NCI-H1417 (cell line): ENCODE measurements at places on chromosomes 4 and X.

- no peak for DNase-seq
Observed at GRCh38 chr4:5976431-5976830, 41.8 kb downstream of the C4orf50 start.

GRCh38 chr4:93203708-93204107, 624.8 kb upstream of the ATOH1 start:
- no peak for DNase-seq

DNA sequence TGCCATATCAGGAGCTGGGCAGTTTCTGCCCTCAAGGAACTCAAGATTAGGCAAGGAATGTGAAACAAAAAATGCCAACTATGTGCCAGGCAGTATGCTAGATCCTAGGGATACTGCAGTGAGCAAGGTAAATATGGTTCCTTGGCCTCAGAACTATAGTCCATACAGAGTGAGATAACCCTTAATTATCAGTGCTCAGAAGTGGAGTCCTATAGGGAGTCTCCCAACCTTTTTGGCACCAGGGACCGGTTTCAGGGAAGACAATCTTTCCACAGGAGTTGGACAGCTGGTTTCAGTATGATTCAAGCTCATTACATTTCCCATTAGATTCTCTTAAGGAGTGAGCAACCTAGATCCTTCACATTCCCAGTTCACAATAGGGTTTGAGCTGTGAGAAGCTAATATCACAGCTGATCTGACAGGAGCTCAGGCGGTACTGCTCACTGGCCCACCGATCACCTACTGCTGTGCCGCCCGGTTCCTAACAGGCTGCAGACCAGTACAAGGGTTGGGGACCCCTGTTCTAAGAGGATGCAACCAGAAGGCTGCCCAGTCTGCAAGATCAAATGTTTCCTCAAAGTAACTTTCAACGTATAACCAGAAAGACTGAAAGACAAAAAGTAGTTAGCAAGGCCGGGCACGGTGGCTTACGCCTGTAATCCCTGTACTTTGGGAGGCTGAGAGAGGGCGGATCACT, 1.7 kb upstream of the SRP72 start:
- no peak for DNase-seq

DNA sequence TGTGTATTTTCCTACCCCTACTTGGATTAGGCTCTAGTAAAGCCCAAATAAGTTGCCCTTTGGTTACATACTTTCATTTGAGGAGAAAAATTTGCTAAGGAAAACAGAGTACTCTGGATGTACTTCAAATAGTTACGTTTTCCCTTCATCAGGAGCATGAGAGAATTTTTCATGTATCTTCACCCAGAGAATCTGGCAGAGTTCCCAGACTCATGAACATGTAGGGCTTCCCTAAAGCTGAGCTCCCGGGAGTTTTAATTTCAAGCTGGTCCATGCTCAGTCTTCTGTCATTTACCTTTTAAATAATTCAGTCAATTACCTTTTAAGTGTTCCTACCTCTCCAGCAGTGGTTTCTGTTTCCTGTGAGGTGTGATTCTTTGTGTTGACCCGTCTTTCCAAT, 367.5 kb upstream of the GRID2 start:
- peak; percentile 53 for DNase-seq

GRCh38 chrX:154457491-154458115, 478 bp upstream of the PLXNA3 start:
- DNase-seq = peak; percentile 66

DNA sequence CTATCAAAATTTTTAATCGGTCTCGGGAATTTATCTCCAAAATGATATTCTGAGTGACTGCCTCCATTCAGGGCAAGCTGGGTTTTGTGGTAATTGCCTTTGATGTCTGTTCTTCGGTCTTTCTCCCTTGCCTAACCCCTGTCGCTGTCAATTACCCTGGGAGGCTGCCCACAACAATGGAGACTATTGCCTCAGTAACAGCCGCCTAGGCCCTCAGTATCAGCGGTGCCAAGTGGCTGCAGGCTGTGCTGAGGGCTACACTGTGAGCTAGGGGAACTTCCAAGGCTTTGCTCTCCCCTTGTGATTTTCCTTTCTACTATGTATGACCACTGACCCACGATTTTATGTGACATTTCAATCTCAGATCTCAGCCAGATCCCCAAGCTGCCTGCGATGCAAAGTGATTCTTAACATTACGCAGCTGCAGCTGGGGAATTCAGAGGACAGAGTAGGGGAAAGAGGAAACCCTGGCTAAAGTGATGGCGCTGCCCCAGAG, 36.3 kb upstream of the REST start:
- no peak for DNase-seq

DNA sequence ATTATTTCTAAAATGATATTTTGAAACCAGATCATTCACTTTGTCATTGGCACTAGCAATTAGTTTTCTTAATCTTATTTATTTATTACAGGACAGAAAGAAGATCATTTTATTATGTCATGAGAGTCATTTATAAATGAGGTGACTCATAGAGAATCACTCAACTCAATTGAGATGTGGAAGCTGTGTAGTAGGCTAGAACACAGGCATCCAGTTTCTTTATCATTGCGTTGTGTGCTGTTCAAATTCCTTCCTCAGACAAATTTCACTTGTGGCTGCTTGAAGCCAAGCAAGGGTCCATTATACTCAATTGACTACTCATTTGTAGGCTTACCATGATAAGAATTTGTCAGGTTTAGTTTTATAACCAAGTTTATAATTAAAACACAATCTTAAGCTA, 87.6 kb downstream of the MRPL1 start:
- DNase-seq = no peak

DNA sequence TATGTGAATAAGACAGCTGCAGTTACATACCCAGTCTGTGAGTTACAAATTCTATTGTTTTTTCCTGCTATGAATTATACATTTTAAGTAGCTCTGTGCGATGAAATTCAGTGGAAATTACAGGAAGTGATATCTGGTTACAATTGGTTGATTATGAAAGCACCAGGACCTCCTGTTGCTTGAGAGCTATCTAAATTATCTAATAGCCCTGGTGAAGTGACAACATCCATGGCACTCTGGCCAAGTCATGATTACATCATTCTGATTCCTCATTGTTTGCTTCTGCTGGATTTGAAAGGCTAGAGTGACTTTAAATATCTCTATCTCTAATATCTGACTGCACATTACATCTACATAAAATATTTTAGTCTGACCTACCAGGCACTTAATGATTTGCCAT, 515.0 kb downstream of the CFAP47 start:
- DNase-seq = peak; percentile 56

GRCh38 chr4:163755013-163755412, 260.5 kb downstream of the TMA16 start:
- DNase-seq = peak; percentile 59

DNA sequence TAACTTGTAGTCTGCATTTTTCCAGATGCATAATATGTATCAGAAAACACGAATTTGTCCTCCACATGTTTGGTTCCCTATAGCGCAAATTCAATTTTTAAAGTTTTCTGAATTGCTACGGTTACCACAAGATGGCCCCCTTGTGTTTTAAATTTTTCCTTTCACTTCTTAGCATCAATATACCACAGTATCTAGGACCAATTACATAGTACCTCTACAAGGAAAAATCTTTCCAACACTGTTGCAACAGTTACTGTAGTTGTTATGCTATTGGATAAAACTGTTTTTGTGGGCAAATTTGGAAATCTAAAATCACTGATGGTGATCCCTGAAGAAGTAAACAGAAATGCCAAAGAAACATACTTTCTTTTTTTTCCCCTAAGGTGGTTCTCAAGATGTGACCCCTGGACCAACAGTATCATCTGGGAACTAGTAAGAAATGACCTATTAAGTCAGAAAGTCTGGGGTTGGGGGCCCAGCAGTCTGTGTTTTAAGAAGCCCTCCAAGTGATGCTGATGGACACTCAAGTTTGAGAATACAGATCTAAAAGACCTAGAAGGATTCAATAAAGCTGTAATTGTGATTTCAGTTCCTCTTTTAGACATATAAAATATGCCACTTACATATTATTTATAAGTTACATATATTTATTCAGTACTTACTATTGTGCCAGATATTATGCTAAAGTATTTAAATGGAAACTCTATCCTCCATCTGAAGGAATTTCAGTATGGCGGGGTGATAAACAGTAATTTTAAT, 3.1 kb downstream of the ZGRF1 start:
- peak; percentile 7 for DNase-seq

GRCh38 chrX:42714981-42715700, 62.8 kb downstream of the PPP1R2C start:
- DNase-seq = no peak

GRCh38 chrX:133604801-133605200, 189.5 kb upstream of the GPC4 start:
- DNase-seq = no peak

DNA sequence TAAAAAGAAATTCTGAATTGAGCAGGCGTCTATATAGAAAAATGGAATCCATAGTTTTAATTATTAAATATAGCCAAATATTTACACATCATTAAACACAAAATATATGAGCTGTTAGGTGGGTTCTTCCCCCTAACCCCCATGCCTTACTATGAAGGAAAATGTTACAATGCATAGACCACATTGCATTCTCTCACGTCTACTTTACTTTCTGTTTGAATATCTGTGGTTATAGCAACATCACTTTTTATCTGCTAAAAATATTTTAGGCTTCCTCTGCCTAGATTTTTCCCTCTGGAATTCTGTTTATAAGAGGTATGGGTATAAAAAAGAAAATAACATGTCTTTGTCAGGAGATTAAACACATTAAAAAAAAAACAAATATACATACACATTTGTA, 73.1 kb downstream of the MAML3 start:
- DNase-seq = no peak

DNA sequence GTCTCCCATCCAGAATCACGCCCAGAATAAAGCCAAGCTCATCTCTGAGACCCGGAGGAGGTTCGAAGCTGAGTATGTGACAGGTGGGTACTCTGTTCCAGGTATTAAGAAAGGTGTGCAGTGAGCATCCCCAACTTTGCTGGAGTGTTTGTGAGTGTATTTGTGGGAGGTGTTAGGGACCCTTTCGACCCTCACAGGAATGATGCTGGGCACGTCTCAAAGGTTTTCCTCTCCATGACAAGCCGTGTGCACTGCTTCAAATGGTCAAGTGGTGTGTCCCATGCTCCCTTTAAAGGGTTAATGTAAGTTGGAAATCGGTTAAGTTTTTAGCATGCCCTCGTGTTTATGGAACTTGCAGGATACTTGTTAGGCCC, 442 bp downstream of the MOSPD2 start:
- no peak for DNase-seq

DNA sequence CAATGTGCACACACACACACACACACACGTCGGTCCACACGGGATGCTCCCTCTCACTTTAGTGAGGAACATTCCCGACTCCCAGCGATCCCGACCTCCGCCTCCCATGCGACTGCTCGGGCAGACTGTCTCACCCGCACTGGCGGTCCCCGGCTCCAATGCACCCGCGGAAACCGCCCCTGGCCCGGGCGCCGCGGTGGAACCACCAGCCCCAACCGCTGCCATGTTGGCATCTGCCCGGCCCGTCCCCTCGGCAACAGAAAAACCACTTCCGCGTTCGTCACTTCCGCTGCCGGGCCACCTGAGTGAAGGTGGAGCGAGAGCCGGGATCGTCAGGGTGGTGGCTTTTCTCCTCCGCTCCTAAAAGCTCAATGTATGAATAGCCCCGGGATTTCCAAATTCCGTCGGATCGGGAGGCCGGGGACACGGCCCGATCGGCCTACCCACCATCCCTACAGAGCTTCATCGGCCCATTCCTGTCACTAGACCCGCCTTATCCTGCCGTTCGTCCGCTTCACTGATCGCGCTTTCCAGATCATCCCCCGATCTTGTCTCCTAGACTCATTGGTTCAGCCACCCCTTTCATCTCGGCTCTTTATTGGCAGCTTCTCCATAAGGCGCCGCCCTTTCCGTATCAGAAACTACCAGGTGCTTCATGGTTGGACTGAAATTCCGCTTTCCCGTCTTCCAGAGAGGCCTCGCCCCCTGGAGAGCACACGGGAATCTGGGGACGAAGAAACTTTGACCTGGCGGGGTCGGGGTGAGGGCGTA, at the start of gene SLC35A2:
TSS of gene SLC35A2 (minus strand) at position 235 of the 771 bp plus-strand sequence. CDS start at position 225, 10 bp downstream.
- DNase-seq = peak; percentile 77

DNA sequence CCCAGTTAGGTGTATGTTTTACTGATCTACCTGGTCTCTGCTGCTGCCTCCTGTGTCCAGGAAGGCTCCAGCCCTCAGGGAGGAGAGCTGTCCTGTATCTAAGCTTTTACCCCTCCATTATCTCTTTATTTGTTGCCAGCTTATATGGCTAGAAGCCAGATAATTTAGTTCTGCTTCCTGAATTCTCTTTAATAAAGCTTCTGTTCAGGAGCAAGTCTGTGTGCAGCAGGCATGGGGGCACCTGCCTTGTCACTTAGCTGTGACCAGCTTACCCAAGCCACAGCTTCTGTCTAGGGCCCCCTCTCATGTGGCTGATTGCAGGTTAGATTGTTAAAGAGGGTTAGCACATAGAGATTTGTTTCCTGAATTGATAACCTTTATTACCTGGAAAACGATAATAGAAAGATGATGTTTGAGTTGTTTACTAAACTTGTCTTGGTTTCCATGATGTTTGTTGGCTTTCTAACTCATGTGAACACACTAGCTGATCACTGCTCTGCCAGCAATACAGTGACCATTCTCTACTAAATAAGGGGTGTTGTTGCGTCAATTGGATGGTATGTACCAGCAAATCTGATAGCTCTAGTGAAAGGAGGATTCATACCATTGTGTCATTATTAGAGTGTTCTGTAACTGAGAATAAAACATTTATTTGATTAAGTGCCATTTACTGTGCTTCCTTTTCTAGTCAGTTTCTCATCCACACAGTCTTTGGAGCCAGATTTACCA, 189.8 kb upstream of the ANK2 start:
- DNase-seq = peak; percentile 65

DNA sequence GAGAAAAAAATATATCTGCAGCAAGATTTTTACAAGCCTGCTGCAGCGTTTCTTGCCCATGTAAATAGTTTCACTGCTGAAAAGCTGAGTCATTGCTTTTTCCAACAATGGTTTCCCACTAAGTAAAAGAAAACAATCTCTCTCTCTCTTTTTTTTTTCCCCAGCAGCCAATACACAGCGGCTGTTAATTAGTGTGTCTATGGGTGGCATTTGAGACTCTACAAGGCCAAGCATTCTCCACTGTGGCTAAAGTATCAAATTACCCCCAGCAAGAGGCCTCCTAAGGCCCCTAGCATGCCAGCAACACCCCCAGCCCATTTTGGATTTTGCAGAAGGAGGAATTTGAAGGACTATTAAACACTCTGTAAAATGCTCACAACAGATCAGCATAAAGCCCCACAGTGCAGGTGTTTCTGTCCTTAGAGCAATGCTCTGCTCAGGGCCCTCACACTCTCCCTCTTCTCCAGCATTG, 837.4 kb downstream of the TRIML1 start:
- DNase-seq = peak; percentile 88

GRCh38 chrX:107576392-107576791, 51.9 kb upstream of the PRPS1 start:
- no peak for DNase-seq

DNA sequence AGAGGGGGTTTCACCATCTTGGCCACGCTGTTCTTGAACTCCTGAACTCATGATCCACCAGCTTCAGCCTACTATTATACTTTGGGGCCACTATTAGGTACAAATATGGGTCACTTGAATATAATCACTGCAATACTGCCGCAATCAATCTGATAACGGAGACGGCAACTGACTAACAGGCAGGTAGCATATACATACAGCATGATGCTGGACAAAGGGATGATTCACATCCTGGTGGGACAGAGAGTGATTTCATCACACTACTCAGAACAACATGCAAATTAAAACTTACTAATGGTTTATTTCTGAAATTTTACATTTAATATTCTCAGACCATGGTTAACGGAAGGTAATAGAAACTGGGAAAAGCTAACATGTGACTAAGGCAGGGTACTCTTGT, 10.9 kb downstream of the LRBA start:
- DNase-seq = no peak
